ENCODE measurements at places on chromosomes 11 and 22.

- DNase-seq = no peak
These were observed 36.9 kb downstream of the MOB2 start for GRCh38 chr11:1449490-1450243.

- peak; percentile 77 for DNase-seq
These were observed 2.9 kb downstream of the CLCF1 start for GRCh38 chr11:67370351-67371076.

- no peak for DNase-seq
These were observed 752 bp downstream of the POU2AF1 start for GRCh38 chr11:111378185-111378860.

GRCh38 chr11:130103296-130103814 lies 33.7 kb downstream of the APLP2 start:
- peak; percentile 89 for DNase-seq

DNA sequence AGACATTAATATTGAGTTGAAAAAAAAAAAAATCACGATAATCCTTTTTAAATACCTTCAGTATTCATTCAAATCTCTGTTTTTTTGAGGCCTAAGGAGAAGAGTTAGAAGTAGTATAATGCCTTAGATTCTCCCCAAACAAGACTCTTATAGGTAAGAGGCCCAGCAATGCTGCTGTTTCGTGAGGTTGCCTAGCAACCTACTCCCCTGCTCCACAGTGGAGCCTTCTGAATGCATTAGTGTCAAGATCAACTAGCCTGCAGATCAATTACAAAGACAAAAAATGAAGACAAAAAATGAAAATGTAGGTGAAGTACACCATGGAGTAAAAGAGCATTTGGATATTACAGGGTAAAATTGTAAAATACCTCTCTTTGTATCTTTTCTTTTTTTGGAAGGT lies 229.8 kb upstream of the LUZP2 start:
- no peak for DNase-seq

DNA sequence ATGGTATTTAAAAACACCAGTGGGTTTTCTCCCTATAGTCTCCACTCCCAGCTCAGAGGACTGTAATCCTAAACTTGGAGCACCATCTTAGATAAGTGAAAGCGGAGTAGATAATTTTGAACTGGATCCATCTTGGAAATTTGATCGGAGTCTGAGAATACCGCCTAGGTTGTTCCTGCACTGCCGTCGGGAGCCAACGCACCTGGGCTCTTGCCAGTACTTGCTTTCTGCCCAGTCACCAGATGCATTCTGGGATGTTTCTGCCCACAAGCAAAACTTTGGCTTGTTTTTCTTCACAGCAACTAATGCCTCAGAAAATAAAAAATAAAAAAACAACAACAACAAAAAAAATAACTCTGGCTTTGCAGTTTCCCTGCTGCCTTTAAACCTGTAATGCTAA lies 113.0 kb upstream of the MTMR2 start:
- DNase-seq = no peak

GRCh38 chr11:55697817-55698216 lies 35.8 kb downstream of the OR4C6 start:
- no peak for DNase-seq

GRCh38 chr22:35463231-35463933 lies 63.4 kb downstream of the MCM5 start:
- no peak for DNase-seq

GRCh38 chr11:57781529-57781943 lies 19.9 kb downstream of the CTNND1 start:
- DNase-seq = no peak

DNA sequence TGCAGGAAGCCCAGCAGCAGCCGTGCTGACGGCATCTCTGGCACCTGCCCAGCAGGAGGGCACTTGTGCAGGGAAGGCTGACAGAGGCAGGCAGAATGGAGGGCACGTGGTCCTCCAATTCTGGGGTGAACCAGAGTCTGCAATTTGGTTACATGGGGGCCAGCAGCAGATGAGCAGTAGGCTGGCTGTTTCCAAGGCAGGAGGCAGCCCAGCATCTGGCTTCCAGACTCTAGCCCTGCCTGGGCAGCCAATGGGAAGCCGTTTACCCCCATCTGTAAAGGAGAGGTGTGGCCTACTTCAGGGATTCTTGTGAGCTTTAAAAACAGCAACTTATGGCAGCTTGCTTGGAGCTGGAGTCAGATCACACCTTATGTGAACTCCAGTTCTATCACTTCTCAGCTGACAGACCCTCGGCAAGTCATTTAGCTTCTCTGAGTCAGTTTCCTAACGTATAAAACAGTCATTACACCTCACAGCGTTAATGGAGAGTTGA lies 27.9 kb upstream of the RASL10A start:
- no peak for DNase-seq

DNA sequence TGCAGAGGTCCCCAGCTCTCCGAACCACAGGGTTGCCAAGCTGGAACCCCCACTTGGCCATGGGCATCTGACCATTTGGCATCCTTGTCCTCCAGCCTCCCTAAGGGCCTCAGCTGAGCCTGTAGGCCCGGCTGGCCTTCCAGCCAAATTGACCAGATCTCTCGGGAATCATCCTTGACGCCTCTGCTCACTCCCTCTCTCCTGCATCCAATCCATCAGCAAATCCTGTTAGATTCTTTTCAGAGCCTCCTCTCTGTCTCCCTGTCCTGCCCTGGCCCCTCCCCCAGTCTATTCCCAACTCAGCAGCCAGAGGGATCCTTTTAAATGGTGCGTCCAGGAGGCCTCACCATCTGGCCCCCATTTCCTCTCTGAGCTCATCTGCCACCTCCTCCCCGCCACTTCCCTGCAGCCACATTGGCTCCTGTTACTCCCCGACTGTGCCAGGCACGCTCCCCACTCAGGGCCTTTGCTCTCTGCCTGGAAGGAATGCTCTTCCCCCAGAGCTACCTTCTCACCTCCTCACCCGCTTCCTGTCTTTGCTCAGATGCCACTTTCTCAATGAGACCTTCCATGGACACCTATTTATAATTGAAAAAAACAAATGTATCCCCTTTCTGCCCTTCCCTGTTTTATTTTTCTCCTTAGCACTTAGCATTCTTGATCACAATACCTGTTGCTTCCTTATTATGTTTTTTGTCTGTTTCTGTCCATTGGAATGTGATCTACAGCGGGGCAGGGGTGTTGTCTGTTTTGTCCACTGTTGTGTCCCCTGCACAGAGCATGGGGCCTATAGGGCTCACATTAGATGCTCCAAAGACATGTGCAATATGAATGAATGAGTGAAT lies 78.1 kb downstream of the NFAM1 start:
- DNase-seq = peak; percentile 36

- DNase-seq = no peak
These were observed 313.5 kb downstream of the BRD1 start for GRCh38 chr22:49514211-49514610.

- DNase-seq = no peak
These were observed 34.1 kb upstream of the JAM3 start for GRCh38 chr11:134034496-134035381.

GRCh38 chr22:49781289-49781782 lies 46.3 kb downstream of the BRD1 start:
- DNase-seq = no peak

GRCh38 chr11:17601676-17602075 lies 54.6 kb downstream of the OTOG start:
- DNase-seq = no peak

DNA sequence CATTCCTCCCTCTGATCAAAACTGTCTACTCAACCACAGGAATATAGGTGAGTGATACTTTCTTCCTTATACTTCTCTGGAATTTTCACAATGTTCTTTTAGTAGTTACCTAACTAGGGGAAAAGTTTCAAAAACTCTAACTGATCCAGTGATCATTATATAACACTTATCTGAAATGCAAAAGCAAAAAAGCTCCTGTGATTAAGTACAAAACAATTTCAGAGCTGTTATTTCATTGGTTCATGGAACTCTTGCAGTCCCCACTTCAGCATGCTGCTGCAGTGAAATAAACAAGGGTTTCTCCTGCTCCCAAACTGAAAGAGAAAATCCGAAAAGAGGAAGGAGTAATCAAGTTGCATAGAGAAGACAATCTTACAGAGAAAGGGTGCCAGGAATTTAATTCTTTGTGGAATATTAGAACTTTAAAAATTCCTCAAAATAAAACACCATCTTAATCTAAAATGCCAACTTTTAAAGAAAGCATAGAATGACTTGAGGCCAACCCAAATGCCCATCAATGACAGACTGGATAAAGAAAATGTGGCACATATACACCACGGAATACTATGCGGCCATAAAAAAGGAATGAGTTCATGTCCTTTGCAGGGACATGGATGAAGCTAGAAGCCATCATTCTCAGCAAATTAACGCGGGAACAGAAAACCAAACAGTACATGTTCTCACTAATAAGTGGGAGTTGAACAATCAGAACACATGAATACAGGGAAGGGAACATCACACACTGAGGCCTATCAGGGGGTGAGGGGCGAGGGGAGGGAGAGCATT lies 20.3 kb downstream of the PPP2R1B start:
- peak; percentile 18 for DNase-seq

DNA sequence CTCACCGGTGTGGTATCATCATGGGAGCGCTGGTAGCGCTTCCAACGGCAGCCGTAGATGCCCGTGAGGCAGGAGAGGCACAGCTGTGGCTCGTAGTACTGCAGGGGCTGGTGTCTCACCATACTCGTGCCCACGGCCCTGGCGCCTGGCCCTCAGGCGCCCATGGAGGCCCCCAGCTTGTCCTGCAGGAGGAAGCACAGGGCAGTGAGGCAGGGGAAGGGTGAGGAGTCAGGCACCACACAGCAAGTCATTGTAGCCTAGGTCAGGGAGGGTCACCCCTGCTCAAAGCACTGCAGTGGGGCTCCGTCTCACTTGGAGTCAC lies 44.6 kb upstream of the KLHL35 start:
- DNase-seq = no peak

DNA sequence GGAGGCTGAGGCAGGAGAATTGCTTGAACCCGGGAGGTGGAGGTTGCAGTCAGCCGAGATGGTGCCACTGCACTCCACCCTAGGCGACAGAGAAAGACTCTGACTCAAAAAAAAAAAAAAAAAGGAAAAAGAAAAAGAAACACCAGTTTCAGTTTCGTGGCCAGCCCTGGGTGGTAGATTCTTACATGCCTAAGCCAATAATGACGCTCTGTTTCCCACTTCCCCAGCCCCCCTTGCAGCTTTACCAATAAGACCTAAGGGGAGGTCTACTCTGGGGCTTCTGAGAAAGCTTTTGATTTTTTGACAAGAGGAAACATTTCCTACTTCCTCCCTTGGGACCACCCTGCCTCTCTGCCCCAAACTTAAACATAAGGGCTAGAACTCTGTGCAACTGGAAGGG lies 30.0 kb upstream of the PTPRJ start:
- DNase-seq = no peak

- no peak for DNase-seq
These were observed 133.7 kb downstream of the RCN1 start for GRCh38 chr11:32224580-32224979.

DNA sequence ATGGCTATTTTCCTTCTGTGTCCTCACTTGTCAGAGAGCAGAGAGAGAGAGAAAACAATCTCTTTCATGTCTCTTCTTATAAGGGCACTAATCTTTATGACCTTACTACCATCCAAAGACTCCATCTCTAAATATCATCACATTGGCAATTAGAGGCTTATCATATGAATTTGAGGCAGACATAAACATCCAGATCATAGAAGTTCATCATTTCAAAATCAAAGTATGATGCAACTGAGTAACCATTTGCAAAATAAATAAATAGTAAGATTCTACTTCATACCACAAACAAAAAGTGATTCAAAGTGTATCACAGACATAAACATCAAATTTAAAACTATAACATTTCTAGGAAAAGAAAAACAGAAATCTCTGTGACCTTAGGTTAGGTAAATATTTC lies 504.7 kb upstream of the ARHGAP42 start:
- no peak for DNase-seq

DNA sequence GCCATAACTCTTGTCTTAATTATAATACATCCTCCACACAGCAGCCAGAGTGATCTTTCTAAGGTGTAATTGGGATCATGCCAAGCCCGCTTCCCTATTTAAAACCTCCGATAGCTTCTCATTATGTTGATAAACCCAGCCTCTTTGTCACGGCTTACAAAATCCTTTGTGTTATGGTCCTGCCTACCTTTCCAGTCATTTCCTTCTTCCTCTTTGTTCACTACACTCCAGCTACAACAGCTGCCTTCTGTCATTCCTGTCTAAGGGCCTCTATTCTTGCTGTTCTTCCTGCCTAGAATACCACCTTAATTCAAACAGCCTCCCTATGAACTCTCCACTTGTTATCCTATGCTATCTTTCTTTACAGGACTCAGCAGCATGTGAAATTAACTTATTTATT lies 70.6 kb upstream of the CAPRIN1 start:
- DNase-seq = no peak

DNA sequence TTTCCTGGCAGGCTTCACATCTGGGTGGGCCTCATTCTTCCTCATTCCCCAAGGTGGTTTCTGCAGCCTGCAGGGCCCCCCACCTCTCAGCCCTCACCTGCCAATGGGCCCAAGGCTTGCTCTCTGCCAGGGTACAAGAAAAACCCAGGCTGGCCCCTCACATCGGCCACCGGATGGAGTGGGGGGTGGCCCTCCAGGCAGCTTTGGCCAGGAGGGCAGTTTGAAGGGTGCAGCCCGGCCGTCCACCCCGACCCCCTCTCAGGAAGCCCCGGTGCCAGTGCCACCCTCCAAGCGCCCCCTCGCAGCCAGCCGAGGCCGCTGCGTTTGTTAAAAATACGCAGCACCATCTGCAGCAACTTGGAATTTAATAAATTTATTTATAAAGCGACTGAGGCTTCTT lies 196.7 kb downstream of the CTTN start:
- DNase-seq = no peak

- DNase-seq = no peak
These were observed 80.6 kb upstream of the CARD18 start for GRCh38 chr11:105220121-105220520.

- no peak for DNase-seq
These were observed 557.9 kb upstream of the ANO5 start for GRCh38 chr11:21634956-21635355.

DNA sequence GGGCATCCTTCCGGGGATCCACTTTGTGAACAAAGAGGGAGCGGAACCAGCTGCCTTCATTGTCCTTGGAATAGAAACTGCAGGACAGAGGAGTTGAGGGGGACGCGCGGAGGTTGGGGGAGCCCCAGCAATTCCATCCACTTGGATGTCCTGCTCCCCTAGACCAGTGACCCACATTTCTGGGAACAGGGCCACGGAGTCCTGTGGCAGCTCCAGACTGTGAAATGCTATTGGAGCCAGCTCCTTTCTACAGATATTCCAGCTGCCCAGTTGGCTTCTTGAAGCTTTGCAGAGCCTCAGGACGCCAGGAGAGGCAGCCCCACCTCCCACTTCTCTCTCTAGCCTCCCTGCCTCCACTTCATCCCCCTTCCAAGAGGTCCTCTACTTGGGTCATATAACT lies 10.5 kb downstream of the NIPSNAP1 start:
- DNase-seq = no peak

GRCh38 chr11:59802639-59803176 lies 7.9 kb downstream of the MRPL16 start:
- no peak for DNase-seq

- DNase-seq = peak; percentile 42
These were observed 12.6 kb downstream of the LRRC75B start for GRCh38 chr22:24580276-24580675.

Data from AG09319 (cell line).